ENCODE measurements at places on chromosomes 11 and 22.

DNA sequence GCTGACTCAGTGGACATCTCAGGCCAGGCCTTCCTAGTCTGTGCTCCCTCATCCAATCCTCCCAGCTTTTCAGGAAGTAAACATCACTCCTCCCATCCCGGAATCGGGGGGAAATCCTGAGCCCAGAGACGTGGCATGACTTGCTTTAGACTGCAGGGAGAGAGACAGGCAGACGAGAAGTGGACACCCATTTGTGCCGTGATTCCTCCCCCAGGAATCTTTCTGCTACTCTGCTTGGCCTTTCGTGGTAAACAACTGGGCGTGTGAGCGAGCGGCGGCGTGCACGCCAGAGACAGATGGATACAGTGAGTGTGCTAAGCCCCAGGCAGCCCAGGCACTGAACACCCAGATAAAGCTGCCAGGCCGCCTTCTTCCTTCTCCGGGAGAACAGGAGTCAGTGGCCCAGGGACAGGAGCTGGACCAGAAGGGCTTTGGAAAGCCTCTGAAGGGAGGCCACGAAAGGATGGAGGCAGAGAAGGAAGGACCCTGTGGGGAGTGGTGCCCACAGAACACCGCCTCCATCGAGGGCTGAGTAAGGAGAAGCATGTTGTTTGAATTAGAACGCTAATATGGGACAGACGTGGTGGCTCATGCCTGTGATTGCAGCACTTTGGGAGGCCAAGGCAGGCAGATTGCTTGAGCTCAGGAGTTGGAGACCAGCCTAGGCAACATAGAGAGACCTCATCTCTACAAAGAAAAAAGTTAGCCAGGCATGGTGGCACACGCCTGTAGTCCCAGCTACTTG is 53.0 kb upstream of the PRR5 start:
- no peak for DNase-seq

DNA sequence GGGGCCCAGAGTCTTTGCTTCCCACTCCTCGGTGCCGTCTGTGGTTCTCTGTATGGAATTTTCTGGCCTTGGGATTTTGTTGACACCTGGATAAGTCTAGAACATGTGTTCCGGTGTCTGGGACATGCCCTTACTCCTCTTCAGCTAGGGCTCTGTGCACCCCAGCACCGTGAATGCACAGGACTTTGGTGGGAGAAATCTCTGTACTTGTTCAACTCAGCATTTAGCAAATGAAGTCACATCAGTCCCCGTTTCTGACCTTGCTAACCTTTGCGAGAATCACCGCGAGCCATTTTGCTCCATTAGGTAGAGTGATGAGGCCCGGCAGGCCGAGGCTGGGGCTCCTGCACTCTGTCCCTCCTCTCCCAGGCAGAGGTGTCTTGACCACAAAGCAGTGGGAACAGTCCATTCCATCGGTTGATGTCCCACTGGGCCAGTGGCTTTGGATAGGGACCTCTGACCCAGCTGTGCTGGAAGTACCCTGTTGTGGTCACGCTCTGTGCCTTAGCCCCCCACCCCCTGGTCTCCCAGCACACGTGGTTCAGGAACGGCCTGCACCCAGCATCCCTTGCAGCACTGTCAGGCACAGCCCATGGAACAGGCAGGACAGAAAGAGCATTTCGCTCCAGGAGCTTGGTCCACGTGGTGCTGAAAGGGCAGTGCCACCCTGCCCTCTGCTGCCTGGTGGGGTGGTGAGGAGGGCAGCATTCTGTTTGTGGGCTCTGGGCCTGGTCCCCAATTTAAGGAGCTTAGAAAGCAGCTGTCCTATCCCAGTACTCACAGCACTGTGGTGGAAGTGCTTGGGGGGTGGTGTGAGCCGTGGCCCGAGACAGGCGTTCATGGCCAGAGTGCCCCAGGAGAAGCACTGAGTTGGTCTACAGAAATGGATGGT is 73.4 kb downstream of the MED15 start:
- DNase-seq = no peak

- no peak for DNase-seq
Measured at GRCh38 chr11:62896049-62896448, 15.4 kb downstream of the SLC3A2 start.

- no peak for DNase-seq
Measured at GRCh38 chr11:9726321-9727022, 62.6 kb downstream of the SWAP70 start.

GRCh38 chr11:28259177-28259843 is 151.1 kb downstream of the METTL15 start:
- no peak for DNase-seq

All from hematopoietic multipotent progenitor cell treated with erythropoietin and hydrocortisone succinate and interleukin-3 and kit ligand, for 6 days (in vitro differentiated cells).